ENCODE measurements at places on chromosomes 2 and 18. TPM values are rescaled to one million over a fixed set of nuclear protein-coding genes. Genes with fewer than 3 reads are reported as not detected.

- no peak overlapping the region for H3K4me3 ChIP-seq
- no peak for DNase-seq
- H3K27ac ChIP-seq = no peak overlapping the region
- H3K27me3 ChIP-seq = no peaks in the 10 kb centered on the region
- no peaks in the 10 kb centered on the region for H3K36me3 ChIP-seq
- no peaks in the 10 kb centered on the region for H3K4me1 ChIP-seq
These were observed 33.5 kb upstream of the DAPL1 start for GRCh38 chr2:158761621-158762020.

DNA sequence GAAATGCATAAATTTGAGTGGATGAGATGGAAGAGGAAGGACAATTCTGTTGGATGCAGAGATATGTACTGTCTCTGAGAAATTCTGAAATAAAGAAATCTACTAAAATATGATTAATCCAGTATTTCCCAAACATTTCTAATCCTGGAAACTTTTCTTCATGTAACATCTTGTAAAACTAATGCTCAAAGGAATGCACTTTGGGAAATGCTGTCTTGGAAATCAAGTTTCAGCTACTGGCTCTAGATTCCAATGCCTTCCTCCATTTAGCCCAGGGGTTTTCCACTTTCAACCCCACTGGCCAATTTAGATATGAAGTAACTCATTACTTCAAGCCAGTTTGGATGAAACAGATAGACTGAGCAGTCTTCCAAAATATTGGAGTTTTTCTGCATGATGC, 355.1 kb downstream of the TXNL1 start:
- H3K4me1 ChIP-seq = no peaks in the 10 kb centered on the region
- no peaks in the 10 kb centered on the region for H3K36me3 ChIP-seq
- no peak overlapping the region for H3K4me3 ChIP-seq
- no peak for DNase-seq
- H3K27ac ChIP-seq = no peak overlapping the region

- DNase-seq = no peak
- no peaks in the 10 kb centered on the region for H3K27me3 ChIP-seq
- H3K4me1 ChIP-seq = peaks cover 8% of the 10 kb centered on the region
- no peaks in the 10 kb centered on the region for H3K36me3 ChIP-seq
- H3K4me3 ChIP-seq = no peak overlapping the region
These were observed 5.4 kb downstream of the ITGAV start for GRCh38 chr2:186595219-186595618.

GRCh38 chr2:173991856-173992588, 26.8 kb upstream of the SP3 start:
- no peak for DNase-seq
- no peaks in the 10 kb centered on the region for H3K27me3 ChIP-seq
- H3K4me1 ChIP-seq = peaks cover 13% of the 10 kb centered on the region
- H3K36me3 ChIP-seq = no peaks in the 10 kb centered on the region
- H3K4me3 ChIP-seq = no peak overlapping the region

- H3K27ac ChIP-seq = no peak overlapping the region
- no peaks in the 10 kb centered on the region for H3K36me3 ChIP-seq
- no peaks in the 10 kb centered on the region for H3K4me1 ChIP-seq
- no peak overlapping the region for H3K4me3 ChIP-seq
- no peaks in the 10 kb centered on the region for H3K27me3 ChIP-seq
These were observed 219.5 kb downstream of the BCL2 start for GRCh38 chr18:63099848-63100629.

DNA sequence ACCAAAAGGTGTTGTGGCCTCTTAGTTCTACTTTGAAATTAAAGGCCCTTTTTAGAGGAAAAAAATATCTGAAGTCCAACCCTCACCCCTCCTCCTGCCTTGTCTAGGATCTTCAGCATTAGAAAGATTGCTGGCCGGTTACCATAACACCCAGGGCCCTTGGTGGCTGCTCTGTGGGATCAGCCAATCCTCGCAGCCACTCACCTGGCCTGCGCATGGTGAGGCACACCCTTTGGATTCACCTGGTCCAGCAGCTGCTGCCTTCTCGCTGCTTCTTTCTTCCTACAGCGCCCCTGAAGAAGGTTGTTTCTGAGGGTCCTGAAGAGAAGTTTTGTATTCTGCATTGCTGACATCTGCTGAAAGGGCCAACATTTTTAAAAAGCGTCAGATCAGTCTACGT, 25.2 kb downstream of the DYTN start:
- H3K36me3 ChIP-seq = no peaks in the 10 kb centered on the region
- H3K4me1 ChIP-seq = no peaks in the 10 kb centered on the region
- no peak overlapping the region for H3K27ac ChIP-seq
- H3K27me3 ChIP-seq = no peaks in the 10 kb centered on the region
- no peak for DNase-seq

GRCh38 chr2:190199530-190199929, 120.1 kb downstream of the HIBCH start:
- no peaks in the 10 kb centered on the region for H3K36me3 ChIP-seq
- no peaks in the 10 kb centered on the region for H3K4me1 ChIP-seq
- no peak for DNase-seq
- H3K4me3 ChIP-seq = no peak overlapping the region

Gene GPC1
- total RNA-seq = 27.2 TPM

Measured in ovary (tissue), 10 donors.